ENCODE measurements at places on chromosomes 5 and 9. TPM values are rescaled to one million over a fixed set of nuclear protein-coding genes. Genes with fewer than 3 reads are reported as not detected.

Gene YIPF5
- 83.9 TPM for total RNA-seq

Gene CDH9
- total RNA-seq = 0.16 TPM

Gene KLHL3
- total RNA-seq = 1.3 TPM

Gene OR1Q1
- total RNA-seq = 0.81 TPM

Gene MZB1
- 0.18 TPM for total RNA-seq

Gene FRMPD1
- total RNA-seq = not detected
